HS-27A (cell line): ENCODE measurements at places on chromosomes 6 and 20.

DNA sequence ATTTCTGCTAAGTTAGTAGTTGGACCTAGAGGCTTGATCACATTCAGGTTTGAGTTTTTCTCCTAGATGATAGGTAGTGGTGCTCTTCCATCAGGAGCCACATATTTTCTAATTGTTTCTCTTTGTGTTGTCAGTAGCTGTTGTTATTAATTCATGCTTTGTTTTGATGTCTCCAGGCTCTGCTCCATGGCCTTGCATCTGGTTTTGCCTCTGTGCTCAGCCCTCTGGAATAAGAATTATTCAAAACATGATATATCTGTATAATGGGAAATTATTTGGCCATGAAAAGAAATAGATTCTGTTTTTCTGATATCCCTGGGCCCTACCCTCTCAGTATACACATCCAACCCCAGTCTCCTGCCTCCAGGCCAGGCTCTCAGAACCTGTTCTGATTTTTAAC lies 184.8 kb downstream of the CDC5L start:
- DNase-seq: no peak

DNA sequence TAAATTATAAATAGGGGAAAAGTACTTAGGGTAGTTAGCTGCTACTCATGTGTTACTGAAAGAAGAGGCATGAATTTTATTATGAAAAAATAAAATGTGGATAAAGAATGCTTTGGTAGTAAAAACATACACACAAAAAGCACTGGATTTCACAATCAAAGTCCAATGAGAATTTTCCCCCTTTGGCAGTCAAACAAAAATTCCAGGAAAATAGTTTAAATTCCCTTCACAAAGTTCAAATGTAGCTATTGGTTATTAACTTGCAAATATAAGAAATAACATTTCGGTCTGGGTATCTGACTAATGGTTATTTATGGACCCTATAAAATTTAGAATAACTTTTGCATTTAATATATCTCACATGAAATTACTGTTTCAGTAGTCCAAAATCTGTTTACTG lies 210.4 kb downstream of the FOXC1 start:
- DNase-seq: no peak

GRCh38 chr6:20205722-20206161 lies 6.5 kb downstream of the MBOAT1 start:
- no peak for DNase-seq

DNA sequence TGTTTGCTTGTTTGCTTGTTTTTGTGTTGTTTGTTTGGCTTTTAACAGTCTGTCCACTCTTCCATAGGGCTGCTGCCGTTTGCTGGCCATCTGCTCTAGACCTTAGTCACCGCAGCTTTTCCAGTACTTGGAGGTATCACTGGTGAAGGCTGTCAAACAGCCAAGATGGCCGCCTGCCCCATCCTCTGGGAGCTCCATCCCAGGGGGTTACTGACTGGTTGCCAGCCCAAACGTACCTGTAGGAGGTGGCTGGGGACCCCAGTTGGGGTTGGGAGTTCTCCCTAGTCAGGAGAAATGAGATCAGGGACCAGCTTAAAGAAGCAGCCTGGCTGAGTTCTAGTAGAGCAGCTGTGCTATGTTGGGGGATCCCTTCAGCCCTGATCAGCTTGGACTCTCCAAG lies 418.4 kb downstream of the KHDRBS2 start:
- DNase-seq: no peak

- DNase-seq: no peak
Measured at GRCh38 chr6:169895000-169895759, 143.8 kb downstream of the ERMARD start.

DNA sequence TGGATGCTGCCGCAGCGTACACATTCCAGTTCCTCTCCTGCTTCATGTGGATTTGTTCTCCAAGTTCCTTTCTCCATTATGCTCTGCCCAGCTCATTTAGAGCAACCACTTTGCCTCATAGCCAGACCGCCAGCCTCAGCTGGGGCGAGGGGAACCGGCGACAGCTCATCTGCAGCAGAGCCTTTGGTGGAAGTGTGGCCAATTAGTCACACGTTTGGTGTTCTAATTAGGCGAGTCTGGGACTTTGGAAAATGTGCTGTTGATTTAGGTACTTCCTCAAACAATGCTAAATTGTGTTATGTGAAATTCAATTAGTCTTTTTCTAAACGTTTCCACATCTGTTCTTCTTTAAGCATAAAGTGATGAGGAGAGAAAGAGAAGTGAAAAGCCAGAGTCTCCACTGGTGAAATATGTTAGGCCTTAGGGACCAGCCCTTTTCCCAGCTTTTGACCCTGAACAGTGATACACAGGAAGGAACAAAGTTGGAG lies 217.9 kb downstream of the TBX18 start:
- no peak for DNase-seq

- DNase-seq: no peak
Measured at GRCh38 chr20:41306061-41306727, 11.3 kb downstream of the ZHX3 start.

DNA sequence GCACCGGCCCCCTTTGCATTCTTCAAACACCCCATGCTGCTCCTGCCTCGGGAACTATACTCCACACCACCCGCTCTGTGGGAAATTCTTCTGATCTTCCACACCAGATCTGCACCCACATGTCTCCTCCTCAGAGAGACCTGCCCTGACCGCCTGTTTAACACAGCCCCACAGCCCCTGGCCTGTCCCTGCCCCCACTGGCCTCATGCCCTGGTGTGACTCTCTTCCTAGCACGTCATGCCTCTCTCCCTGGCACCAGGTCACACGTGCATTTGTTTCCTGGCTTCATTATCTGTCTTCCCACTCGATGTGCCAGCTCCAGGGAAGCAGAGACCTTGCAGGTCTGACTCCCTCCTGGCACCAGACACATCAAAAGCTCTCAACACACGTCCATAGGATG lies 79.6 kb downstream of the ANKRD60 start:
- no peak for DNase-seq

- DNase-seq: no peak
Measured at GRCh38 chr20:18916886-18917750, 103.5 kb downstream of the SCP2D1 start.
